NCI-H2029 treated with DMSO at 0.1 percent for 48 hours (cell line): ENCODE measurements at places on chromosomes 6 and 20.

GRCh38 chr20:23241416-23241815, 109.2 kb upstream of the NXT1 start:
- DNase-seq = no peak

DNA sequence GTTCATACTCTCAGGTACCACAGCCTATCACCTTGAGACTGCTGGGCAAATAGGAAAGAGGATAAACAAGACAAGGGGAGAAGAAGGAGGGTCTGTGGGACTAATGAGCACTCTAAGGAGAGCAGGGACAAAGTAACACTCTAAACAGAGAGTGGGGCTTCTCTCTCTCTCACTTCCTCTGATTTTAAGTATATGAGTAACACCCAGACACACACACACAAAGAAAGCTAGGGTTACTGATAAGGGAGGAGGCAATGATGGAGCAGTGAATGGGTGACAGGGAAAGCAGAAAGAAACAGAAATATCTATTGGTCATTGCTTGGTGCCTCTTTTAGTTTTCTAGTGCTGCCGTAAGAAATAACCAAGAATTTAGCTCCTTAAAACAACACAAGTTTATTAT, 96.2 kb upstream of the RNF217 start:
- DNase-seq = no peak

DNA sequence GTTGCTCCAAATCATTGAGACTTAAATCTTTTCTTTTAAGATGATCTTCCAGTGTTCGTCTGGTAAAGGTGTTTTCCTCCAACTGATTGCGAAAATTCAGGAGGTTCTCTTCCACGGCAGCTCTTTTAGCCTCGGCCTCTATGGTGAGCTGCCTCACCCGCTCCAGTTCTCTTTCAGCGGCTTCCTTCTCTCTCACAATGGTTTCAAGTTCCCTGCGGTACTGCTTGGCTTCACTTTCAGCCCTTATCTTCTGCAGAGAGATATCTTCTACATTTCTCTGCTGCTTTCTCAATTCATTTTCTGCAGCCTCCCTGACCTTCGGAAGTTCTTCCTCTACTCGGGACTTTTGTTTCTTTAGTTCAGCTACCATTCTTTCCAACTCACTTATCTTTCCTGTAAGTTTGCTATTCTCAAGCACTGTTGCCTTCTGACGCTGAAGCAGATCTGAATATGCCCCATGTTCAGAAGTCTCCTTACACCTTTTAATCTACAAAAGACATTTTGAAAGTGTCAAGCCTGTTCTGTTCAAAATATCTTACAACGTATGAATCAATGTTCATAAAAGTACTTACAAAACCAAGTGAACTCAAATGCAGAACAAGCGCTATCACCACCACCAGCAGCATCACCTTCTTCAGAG, 22.3 kb downstream of the DST start:
- no peak for DNase-seq

- no peak for DNase-seq
Observed at GRCh38 chr6:94845742-94846141, 731.6 kb upstream of the MANEA start.
